Stimulated activated CD4-positive, alpha-beta T cell treated with anti-CD3 and anti-CD28 coated beads, Interleukin-1b, Interleukin-23, amount 100 ng/mL, for 24 hours (primary cell): ENCODE measurements at places on chromosomes 7 and 10.

- DNase-seq, result no peak
These were observed 36.6 kb downstream of the RASGEF1A start for GRCh38 chr10:43230101-43230908.

DNA sequence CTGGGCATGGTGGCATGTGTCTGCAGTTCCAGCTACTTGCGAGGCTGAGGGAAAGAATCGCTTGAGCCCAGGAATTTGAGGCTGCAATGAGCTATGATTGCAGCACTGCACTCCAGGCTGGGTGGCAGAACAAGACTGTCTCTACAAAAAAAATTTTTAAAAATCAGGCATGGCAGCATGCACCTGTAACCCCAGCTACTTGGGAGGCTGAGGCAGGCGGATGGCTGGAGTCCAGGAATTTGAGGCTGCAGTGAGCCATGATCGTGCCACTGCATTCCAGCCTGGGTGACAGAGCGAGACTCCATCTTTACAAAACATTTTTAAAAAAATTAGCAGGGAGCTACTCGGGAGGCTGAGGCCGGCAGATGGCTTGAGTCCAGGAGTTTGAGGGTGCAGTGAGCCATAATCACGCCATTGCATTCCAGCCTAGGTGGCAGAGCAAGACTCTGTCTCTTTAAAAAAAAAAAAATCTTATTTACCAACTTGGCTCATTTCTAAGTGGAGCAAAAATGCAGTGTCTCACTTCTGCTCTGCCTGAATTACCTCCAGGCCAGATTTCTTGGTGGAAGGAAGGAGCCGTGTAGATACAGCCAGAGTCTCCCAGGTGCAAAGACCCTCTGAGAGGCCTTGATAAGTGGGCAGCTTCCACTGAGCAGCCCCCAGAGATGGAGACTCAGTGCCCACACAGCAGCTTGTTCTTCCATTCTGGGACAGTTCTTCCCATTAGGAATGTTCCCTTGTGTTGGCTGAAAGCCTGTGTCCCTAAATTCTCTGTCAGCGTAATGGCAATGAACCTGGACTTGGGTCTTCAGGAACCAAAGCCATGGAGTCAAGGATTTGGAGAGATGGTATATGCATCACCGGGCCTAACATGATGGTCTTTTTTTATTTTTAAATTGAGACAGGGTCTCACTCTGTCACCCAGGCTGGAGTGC, 30.0 kb downstream of the GTF2IRD1 start:
- no peak for DNase-seq

GRCh38 chr7:23105086-23105643, 420 bp upstream of the KLHL7 start:
- no peak for DNase-seq

GRCh38 chr10:60781661-60782060, 3.4 kb downstream of the CDK1 start:
- no peak for DNase-seq

- DNase-seq, result no peak
These were observed 906.7 kb downstream of the DNAJB9 start for GRCh38 chr7:109476409-109476808.

GRCh38 chr10:62166331-62167131, 102.1 kb downstream of the RTKN2 start:
- no peak for DNase-seq

DNA sequence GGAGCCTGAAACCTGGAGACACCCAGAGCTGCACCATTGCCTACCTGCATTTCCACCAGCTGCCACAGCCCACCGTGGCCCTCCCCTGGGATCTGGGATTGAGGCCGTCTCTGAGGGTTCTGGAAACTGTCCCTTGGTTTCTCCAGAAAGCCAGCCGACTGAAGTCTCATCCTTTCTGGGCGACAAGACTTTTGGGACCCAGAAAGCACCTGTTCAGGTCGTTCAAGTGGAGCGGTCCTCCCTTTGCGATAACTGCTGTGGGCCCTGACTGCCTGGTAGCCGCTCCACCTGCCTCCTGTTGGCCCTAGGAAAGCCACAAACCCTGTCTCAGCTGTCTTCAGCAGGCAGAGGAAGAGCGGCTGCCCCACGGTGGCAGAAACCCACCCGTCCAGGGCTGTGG, 346.0 kb upstream of the MKI67 start:
- no peak for DNase-seq

- peak; percentile 72 for DNase-seq
These were observed 31.8 kb upstream of the TOMM7 start for GRCh38 chr7:22854158-22855048.

- DNase-seq, result no peak
These were observed 40.4 kb downstream of the RASGEF1A start for GRCh38 chr10:43226441-43226840.

- no peak for DNase-seq
These were observed 24.0 kb downstream of the STK32C start for GRCh38 chr10:132283604-132284382.

- no peak for DNase-seq
These were observed 55.8 kb downstream of the LOXL4 start for GRCh38 chr10:98212196-98212595.

- DNase-seq, result peak; percentile 25
These were observed 412 bp downstream of the PIP4K2A start for GRCh38 chr10:22713853-22714478.

DNA sequence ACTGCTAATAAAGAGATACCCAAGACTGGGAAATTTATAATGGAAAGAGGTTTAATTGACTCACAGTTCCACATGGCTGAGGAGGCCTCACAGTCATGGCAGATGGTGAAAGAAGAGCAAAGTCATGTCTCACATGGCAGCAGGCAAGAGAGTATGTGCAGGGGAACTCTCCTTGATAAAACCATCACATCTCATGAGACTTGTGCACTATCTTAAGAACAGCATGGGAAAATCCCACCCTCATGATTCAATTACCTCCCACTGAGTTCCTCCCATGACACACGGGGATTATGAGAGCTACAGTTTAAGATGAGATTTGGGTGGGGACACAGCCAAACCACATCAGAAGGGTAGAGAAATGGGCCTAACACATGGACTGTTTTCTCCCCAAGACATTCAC, 156.3 kb downstream of the CCDC71L start:
- no peak for DNase-seq

DNA sequence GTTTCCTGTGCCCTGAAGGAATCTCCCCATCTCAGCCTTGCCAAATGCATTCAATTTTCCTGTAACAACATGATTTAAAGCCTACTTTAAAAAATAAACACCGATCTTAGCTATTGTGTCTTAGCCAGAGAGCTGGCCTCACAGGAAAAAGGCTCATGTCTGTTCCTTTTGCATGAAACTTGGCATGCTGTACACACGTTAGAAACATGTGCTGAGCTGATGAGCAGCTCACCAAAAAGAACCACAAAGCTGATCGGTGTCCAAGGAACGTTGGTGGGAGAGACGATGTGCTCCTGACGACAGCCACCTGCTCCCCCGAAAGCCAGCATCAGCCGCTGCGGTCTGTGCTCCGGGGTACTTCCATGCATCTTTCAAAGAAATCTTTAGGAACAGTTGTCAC, 135.9 kb downstream of the ADARB2 start:
- DNase-seq, result no peak

DNA sequence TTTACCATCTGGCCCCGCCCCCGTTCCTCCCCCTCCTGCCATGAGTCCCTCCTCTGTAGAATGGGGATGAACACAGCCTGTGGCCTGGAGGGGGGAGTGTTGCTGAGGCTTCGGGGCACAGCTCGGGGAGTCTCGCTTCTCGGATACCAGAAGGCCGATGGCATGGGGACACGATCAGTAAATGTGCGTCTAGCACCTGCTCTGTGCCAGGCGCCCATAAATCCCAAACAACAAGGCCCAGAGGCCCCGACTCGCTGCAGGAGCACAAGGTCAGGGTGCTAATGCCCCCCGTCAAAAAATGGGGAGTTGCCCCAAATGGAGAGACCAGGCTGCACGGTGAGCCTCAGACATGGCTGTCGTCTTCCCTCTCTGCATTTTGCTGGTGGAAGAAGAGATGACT, 40.7 kb downstream of the JAKMIP3 start:
- no peak for DNase-seq

GRCh38 chr10:115969591-115969990, 303.4 kb downstream of the GFRA1 start:
- DNase-seq, result no peak

DNA sequence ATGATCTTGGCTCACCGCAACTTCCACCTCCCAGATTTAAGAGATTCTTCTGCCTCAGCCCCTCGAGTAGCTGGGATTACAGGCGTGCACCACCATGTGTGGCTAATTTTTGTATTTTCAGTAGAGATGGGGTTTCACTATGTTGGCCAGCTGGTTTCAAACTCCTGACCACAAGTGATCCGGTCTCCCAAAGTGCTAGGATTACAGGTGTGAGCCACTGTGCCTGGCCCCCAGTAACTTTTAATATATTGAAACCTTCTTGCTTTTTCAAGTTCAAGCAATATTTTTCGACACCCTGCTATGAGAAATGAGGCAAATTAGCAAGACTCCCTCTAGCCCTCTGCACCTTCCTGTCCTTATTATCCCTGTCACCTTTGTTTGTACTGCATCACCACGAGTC, 144.0 kb downstream of the EVX1 start:
- no peak for DNase-seq

DNA sequence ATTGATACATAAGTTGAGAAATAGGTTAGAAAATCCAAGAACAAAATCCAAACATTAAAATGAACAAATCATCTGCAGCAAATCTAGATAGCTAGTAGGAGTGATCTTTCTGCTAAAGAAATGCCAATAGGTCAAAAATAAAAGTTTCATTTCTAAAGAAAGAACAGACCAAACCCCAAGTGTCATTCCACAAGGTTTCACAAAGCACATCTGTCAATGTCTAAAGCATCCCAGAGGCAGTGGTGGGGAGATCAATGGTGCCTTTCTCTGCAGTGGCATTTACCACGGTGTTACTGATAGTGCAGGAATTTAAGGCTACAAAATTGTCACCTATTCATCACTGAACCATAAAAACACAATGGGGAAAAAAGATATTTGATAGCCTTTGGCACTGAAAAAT, 147.9 kb downstream of the PARD3 start:
- no peak for DNase-seq

- no peak for DNase-seq
These were observed 3.9 kb upstream of the NRF1 start for GRCh38 chr7:129607471-129608120.

- no peak for DNase-seq
These were observed 301.5 kb upstream of the SHH start for GRCh38 chr7:156113731-156114130.

DNA sequence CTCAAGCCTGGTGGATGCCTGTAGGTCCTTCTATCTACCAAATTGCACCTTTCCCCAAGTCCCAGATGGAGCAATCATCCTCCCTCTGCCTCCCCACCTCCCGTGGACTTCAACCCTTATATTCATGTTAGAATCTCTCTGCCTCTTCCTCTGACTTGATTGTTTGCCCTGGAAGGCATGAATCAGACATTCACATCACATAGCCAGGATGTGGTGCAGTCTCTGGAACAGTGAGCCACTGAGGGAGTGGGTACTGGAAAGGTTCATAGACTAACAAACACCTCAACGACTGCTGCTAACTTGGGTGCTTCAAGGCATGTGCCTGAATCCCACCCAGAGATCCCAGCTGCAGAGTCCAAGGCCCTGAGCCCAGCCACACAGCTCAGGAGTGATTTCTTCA, 494.0 kb downstream of the TNS3 start:
- no peak for DNase-seq

DNA sequence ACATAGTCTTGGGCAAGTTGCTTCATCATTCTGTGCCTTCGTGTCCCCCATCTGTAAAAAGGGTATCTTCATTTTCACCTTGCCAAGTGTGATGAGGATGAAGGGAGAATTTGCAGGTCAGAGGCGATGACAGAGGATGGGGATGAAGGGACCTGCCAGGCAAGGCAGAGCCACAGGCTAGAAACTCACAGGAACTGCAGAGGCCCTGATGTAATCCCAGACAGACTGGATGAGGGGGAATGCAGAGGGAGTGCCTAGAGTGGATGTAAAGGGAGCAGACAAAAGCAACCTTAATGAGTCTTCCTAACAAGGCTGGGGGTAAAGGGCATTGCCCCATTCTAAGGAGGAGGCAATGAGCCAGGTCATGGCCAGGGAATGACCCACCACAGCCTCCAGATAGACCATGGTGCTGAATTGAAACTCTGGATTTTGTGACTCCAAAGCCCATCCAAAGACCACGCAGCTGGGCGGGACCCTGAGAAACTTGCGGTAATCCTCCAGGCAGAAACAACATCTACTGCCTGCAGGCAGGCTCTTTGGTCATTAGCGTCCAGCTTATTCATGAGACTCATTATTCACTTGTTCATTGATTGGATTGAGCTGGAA, 1.9 kb downstream of the ANTXRL start:
- DNase-seq, result no peak

GRCh38 chr7:24328050-24328449, 44.1 kb downstream of the NPY start:
- DNase-seq, result no peak
